Stomach (tissue), 19 donors: ENCODE measurements at places on chromosomes 5 and 9.

DNA sequence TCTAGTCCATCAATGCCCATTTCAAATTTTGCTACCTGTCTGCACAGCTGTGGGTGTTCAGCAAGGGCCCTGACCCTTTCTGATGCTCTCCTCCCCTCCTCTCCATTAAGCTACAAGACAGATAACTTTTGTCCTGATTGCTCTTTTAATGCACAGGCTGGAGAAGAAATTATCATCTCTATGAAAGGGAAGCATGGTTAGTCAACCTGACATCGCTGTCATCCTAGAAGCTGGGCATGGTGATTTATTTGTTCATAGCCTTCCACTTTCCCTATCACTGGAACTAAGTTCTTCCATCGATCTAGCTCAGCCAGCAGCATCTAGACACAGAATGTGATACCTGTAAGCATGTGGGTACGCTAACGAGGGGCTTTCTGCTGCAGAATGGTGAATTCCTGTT lies 50.1 kb downstream of the SLIT3 start:
- DNase-seq, result no peak

- no peak for DNase-seq
Measured at GRCh38 chr5:132226516-132227234, 978 bp downstream of the P4HA2 start.

DNA sequence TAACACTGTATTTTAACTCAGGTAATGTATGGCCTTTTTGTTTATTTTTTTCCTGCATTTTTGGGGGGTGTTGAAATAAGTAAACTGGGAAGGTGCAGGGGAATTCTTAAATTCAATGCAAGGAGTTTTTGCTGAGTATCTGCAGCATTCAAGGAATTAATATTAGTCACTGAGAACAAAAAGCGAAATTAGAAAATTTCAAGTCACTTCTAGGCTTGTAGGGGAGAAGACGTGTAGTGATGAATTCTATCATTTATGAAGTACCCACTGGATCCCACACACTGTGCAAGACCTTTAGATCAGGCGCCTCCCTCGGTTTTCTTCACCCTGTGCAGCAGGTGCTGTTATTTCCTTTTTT lies 1.2 kb downstream of the EHMT1 start:
- no peak for DNase-seq

DNA sequence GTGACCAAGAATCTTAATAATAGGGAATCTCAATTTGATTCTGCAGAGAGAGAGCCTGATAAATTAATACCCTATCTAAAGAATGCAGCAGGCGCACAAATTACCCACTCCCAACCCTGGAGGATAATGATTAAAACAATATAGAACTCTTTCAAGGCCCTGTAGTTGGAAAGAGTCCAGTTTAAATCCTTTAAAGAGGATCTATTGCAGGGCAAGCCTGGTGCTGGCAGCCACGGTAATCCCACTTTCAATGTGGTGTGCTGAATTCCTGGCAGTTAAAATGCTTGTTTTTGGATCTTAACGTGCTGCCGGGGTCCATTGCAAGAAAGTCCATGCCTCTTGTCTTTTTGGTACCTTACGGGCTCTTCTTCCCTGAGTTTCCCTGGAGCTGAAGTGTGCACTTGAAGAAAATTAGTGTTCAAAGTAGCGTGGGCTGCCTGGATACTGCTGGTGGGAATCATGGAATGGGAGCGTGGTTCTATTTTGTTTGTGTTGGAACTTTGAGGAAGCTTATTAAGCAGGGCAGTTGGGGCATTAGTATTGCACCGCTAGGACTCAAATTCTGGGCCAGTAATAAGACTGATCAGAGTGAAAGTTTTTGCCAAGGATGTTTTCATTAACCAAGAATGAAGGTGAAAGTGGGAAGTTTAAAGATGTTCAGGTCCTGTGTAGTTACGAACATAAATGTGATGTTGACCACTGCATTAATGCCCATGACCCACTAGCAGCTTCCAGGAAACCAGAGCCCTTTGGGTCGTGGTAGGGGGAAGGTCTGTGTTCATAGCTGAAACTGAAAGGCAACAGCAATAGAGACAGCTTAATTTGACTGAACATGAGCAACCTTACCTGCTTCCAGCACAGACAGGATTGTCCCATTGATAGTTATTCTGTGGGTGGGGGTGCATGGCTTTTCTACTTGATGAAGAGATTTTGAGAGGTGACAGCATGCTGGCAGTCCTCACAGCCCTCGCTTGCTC lies 20.8 kb downstream of the MARCHF6 start:
- DNase-seq, result no peak

DNA sequence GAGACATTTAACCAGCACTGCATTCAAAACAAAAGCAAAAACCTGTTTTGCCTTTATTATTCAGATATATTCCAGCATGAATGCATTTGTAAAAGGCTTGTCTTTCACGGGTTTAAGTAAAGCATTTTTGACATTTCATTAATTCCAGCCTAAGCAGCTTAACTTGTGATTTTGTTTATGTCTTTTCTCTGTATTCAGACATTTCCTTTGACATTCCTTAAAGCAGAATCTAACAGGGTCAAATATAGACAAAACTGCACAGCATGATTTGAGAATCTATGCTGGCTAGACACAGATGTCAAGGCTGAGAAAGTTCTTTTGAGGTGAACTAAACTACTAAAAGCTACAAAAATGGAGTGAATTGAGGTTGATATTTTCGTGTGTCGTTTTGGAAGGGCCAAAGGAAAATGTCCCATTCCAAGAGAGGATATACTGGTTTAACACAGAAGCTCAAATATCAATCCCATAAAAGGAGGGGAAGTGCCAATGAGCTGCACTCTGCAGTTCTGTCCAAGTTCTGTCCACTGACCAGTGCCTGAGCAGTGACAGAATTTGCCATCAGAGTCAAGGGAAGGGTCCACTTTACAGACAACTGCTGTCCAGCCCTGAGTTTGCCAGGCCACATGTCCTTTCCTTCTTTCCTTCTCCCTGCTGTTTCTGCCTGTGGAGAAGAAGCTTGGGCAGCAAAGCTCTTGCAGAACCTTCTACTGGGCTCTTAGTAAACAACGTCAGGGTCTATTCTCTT lies 198.7 kb upstream of the KLF9 start:
- no peak for DNase-seq

- no peak for DNase-seq
Measured at GRCh38 chr9:136849960-136850865, 1.0 kb downstream of the PHPT1 start.

DNA sequence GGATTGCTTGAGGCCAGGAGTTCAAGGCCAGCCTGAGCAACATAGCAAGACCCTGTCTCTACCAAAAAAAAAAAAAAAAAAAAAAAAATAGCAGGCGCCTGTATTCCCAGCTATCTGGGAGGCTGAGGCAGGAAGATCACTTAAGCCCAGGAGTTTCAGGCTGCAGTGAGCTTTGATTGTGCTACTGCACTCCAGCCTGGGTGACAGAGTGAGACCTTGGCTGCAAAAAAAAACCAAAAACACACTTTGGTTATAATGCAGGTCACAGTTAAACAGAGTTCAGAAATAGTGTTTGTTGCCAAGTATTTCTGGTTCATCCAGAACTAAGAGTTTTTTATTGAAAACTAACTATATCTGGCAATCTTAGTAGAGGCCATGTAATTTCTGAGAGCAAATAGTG lies 24.1 kb upstream of the IL6ST start:
- no peak for DNase-seq

- no peak for DNase-seq
Measured at GRCh38 chr5:72895758-72896157, 60.1 kb upstream of the FCHO2 start.

DNA sequence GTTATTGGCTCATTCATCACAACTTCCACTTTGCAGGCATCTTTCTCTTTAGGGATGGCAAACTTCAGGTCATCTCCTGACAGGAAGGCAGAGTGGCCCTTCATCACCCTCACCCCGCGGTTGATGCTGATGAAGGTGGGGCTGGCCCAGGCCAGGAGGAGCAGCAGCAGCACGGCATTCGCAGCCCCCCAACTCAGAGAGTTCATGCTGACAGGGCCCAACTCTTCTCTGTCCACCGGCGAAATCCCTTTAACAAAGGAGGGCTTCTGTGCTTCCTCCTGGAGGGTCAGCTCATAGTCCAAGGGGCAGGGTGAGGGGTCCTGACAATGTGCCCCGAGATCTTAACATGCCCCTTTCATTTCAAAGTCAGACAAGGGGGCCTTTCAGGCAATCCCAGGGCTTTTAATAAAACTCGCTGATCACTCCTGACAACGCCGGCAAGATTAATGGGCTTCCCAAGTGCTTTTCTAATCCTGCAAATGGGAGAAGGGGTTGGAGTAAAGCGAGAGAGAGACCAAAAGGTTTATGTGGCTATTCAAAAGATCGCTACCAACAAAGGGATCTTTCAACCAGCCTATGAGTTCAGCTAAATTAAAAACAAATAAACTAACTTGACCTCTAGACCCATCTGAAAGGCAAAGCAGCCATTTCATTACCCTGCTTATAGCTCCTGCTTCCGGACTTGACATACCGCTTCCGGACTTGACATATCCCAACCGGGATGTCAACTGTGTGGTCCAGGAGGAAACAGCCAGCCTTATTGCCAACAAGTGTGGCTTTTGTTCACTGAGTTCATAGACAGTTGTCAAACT lies 41.2 kb downstream of the FREM1 start:
- peak; percentile 69 for DNase-seq

GRCh38 chr9:113572076-113572861 lies 108.7 kb downstream of the RGS3 start:
- DNase-seq, result no peak

GRCh38 chr5:82408033-82408432 lies 129.9 kb upstream of the RPS23 start:
- no peak for DNase-seq

DNA sequence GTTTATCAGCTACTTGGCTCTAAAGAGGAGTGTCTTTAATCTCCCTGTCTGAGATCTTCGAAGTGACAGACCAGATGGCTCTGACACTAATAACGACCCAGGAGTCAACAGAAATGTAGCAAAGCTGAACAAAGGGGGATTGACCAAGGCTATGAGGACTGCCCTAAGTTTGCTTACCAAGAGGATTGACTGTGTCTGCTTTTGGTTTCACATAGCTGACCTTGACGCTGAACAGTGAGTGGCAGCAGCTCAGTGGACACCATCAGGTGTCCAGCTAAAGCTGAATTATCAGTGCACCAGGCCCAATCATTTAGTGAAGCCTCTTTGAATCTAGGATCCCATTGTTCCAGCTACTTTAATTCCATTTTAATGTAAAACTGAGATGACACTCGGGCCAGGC lies 262.6 kb downstream of the COX7C start:
- no peak for DNase-seq

GRCh38 chr9:126439883-126440653 lies 113.4 kb downstream of the MVB12B start:
- no peak for DNase-seq

DNA sequence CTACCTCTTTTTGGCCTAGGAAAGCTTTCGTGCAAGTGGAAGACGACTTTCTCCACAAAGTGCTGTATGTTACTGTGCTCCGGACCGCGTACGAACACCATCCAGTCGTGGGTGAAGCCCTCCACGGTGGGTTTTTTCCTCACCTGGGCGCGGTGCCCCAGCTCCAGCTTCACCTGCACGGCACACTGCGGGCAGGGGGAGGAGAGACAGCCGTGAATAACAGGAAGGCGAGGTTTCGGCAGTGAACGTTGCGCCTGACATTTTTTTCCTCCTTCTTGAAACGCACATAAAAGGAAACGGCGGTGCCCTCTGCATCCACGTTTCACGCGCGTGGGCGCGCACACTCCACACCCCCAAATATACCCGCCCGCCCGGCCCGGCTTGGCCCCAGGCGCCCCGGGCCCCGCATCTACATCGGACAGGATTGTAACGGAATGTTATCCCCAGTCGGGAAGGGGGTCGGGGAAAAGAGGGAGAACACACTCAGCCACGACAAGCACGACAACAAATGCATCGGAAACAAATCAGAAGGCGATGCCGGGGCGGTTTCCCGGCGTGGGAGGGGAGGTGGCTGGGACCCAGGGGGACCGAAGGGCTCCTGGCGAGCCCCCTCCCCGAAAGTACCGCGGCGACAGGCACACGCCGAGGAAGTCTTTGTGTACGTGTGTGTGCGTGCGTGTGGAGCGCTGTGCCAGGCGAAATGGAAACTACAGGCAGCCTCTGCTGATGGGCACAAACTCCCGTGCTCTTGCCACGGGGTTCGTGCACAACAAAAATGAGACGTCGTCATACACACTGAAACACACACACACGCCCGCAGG lies 1.4 kb downstream of the MLLT3 start:
- DNase-seq, result peak; percentile 78
